ENCODE measurements at places on chromosomes 11 and 22. TPM values are rescaled to one million over a fixed set of nuclear protein-coding genes. Genes with fewer than 3 reads are reported as not detected.
A peak's percentile ranks its signal among the peaks of the same experiment; 100 is the strongest.

SLC2A11 gene
- total RNA-seq = 25.3 TPM

NRIP3 gene
- total RNA-seq = 0.85 TPM

KCNJ4 gene
- total RNA-seq = not detected

DNA sequence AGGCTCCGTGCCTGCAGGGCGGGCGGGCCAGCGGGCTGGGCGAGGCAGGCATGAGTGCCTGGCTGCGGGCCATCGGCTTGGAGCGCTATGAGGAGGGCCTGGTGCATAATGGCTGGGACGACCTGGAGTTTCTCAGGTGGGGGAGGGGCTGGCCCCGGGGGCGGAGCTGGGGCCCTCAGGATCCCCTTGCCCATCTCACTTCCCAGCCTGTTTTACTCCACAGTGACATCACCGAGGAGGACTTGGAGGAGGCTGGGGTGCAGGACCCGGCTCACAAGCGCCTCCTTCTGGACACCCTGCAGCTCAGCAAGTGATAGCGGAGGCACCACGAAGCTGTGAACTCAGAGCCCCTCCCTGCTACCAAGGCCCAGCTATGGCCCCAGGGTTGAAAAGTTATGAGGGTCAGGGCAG is 5.9 kb downstream of the PHOX2A start:
- H3K4me3 ChIP-seq = no peak overlapping the region
- H3K27me3 ChIP-seq = no peaks in the 10 kb centered on the region
- H3K27ac ChIP-seq = no peak overlapping the region
- peaks cover 11% of the 10 kb centered on the region for H3K4me1 ChIP-seq

DNA sequence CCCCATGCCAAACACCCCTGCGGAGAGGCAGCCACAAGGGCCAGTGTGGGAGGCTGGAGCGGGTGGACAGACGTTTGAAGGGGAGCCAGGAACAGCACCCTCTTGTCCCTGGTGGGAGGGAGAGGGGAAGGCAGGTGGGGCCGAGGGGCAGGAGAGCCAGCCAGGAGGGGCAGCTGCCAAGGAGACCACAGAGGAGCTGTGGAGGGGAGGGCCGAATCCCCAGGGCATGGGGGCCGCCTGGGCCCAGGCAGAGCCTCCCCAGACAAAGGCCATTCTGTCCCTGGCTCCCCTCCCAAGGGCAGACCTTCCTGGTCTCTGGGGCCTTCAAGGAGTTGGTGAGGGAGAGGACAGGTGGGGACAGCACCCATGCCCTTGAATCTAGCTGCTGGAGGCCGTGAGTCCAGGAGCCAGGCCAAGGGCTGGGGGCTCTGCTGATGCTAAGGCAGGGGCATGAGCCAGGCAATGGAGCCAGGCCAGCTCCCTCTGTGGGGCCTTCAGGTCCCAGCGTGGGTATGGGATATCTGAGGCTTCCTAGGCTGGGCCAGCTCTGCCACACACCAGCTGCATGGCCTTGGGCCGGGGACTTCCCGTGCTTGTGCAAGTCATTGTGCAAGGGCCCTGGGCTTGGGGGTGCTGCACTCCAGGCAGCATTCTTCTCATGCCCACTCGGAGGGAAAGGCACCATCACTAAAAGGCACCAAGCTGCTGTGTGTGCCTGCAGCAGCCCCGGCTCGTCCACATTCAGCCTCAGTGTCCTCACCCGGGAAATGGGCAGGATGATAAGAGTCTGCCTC is 11.4 kb downstream of the EMID1 start:
- no peaks in the 10 kb centered on the region for H3K4me1 ChIP-seq
- H3K4me3 ChIP-seq = no peak overlapping the region
- DNase-seq = no peak
- H3K27me3 ChIP-seq = no peaks in the 10 kb centered on the region
- H3K36me3 ChIP-seq = no peaks in the 10 kb centered on the region

- no peak for DNase-seq
- no peaks in the 10 kb centered on the region for H3K27me3 ChIP-seq
- H3K4me3 ChIP-seq = no peak overlapping the region
- H3K27ac ChIP-seq = no peak overlapping the region
- H3K36me3 ChIP-seq = no peaks in the 10 kb centered on the region
Measured at GRCh38 chr22:35905894-35906293, 122.7 kb downstream of the RBFOX2 start.

- no peak overlapping the region for H3K4me3 ChIP-seq
- H3K4me1 ChIP-seq = no peaks in the 10 kb centered on the region
- H3K36me3 ChIP-seq = no peaks in the 10 kb centered on the region
- no peak overlapping the region for H3K27ac ChIP-seq
- H3K27me3 ChIP-seq = no peaks in the 10 kb centered on the region
- DNase-seq = no peak
Measured at GRCh38 chr22:46900549-46900948, 138.1 kb downstream of the TBC1D22A start.

DNA sequence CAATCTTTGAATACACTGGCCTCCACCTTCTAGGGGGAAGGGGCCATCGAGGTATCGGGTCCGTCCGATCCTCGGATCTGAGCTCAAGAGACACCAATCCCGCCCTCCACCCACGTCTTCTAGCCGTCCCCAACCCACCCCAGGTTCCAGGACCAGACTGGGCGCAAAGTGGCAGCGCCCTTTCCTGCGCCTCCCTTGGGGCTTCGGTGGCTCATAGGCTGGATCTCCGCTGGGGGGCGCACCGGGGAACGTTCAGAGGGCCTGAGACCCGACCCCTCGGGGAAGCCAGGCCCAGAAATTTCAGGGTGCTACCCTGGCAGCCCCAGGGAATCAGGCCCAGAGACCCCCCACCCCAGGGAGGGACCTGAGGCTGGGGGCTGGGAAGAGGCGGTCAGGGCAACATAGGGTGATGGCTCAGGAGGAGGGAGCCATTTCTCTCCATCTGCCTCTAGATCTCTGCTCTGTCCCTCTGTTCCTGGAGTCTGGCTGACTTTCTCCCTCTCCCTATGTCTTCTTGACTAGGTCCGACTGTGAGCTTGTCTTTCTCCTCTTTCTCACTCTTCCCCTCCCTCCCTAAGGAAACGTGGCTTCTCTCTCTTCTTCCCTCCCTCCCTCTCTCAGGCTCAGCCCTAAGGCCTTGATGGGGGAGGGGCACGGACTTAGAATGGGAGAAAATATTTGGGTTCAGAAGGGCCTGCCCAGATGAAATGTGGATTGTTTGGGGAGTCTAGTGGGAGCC is 1.1 kb downstream of the CREB3L1 start:
- no peak overlapping the region for H3K27ac ChIP-seq
- no peaks in the 10 kb centered on the region for H3K27me3 ChIP-seq
- H3K36me3 ChIP-seq = no peaks in the 10 kb centered on the region
- H3K4me1 ChIP-seq = peaks cover 26% of the 10 kb centered on the region
- peak overlapping the region; percentile 59 for H3K4me3 ChIP-seq

GRCh38 chr11:61630089-61630488 is 49.2 kb upstream of the SYT7 start:
- H3K36me3 ChIP-seq = no peaks in the 10 kb centered on the region
- H3K27me3 ChIP-seq = no peaks in the 10 kb centered on the region
- no peak for DNase-seq
- H3K4me1 ChIP-seq = no peaks in the 10 kb centered on the region
- no peak overlapping the region for H3K27ac ChIP-seq
- H3K4me3 ChIP-seq = no peak overlapping the region

DNA sequence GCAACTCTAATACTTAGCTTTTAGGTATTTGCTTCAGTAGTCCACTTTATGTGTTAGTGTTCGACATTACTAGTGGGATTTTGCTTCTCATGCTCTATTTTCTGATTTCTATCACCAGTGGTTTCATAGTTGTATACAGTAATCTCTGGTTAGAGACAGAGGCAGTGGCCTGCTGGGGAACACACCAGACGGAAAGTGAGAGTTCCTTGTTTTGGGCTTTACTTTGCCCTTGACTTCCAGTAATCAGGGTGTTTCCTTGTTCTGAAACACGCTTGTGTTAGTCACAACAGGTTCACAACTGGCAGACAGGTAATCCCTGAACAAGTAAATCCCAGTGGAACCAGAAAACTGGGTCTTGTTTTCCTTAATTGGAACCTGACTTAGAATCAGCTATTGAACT is 56.0 kb downstream of the PACS1 start:
- no peak for DNase-seq
- no peak overlapping the region for H3K4me3 ChIP-seq
- no peaks in the 10 kb centered on the region for H3K36me3 ChIP-seq
- peaks cover 10% of the 10 kb centered on the region for H3K4me1 ChIP-seq
- H3K27me3 ChIP-seq = no peaks in the 10 kb centered on the region

GRCh38 chr11:122617297-122617696 is 38.2 kb upstream of the UBASH3B start:
- H3K27me3 ChIP-seq = no peaks in the 10 kb centered on the region
- no peaks in the 10 kb centered on the region for H3K36me3 ChIP-seq
- H3K4me1 ChIP-seq = no peaks in the 10 kb centered on the region
- DNase-seq = no peak

Measured in ovary (tissue), 10 donors.